Activated CD8-positive, alpha-beta T cell treated with anti-CD3 and anti-CD28 coated beads for 36 hours (primary cell): ENCODE measurements at places on chromosomes 11 and 22. TPM values are rescaled to one million over a fixed set of nuclear protein-coding genes. Genes with fewer than 3 reads are reported as not detected.

DNA sequence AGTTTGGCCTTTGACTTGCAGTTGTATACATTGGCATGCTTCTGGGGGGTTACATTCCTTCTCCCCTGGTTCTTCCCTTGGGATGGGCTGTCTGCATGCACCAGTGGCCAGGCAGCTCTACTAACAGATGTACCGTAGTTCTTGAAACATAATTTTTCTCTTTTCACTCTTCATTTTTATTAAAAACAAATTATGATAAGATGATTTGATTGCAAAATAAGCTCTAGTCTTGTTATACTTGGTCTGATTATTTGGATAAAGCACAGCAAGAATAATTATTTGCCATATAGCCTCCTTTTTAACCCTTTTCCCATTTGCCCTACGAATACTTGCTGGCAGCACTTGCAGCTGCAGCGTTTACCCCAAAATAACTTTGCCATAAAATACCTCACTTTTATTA lies 12.7 kb downstream of the OR56A5 start:
- H3K4me3 ChIP-seq: no peak overlapping the region
- no peaks in the 10 kb centered on the region for H3K36me3 ChIP-seq
- DNase-seq: no peak
- H3K27ac ChIP-seq: no peak overlapping the region
- no peaks in the 10 kb centered on the region for H3K4me1 ChIP-seq

DNA sequence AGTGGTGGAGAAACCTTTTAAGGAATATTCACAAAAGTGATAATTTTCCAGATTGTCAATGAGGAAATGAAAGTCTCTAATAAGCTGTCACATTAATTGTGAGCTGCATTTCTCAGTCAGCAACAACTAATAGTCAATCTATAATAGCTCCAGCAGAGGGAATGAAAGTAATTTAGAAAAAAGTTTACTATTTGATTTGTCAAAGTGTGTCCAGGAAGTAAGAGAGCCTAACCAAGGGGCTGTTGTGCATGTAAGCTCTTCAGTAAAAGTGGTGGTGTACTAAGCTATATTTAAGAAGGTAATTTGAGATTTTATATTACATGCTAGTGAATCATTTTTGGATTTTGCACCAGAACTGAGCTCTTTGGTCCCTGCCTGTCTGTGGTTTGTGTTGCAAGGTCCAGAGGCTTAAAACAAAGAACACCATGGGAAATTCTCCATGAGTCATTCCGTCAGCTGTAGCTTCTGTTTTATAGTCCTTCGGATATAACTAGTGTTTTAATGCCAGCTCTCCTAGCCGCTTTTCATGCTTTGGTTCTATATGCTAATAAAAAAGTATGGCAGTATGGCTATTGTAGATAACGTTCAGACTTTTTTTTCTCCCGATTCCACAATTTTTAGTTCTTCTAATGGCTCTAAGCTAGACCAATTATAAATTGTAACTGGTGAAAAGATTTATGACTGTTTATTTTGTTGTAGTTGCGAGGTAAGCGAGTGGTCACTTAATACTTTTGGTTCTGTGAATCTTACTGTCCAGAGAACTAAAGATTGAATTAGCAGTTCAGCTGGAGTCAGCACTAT lies 64.6 kb downstream of the ARHGEF12 start:
- no peak for DNase-seq
- peaks cover 27% of the 10 kb centered on the region for H3K27me3 ChIP-seq

DNA sequence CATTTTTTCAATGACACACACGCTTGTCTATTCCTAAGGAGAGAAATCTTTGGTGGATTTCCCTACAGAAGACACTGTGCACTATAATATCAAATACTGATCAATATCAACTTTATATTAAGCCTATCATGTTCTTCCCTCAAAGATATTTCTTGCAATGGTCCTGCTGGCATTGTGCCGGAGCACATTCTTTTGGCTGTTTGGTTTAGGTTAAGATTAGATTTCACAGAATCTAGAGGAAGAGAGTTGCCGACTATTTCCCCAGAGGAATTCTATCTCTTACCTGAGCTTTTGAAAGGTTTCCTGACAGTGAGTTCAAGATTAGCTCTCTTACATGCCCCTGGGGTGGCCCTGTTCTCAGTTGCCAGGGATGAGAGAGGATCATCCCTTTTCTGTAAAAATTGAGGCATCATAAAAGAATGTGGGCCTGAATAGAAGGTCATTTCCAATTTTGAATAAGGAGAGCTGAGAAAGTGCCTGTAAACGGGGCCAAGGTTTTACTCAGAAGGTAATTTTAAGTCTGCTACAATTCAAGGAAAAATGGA lies 180.6 kb upstream of the ARHGAP20 start:
- H3K27ac ChIP-seq: no peak overlapping the region
- no peaks in the 10 kb centered on the region for H3K36me3 ChIP-seq
- H3K4me1 ChIP-seq: no peaks in the 10 kb centered on the region
- no peak for DNase-seq

- no peak overlapping the region for H3K27ac ChIP-seq
- no peaks in the 10 kb centered on the region for H3K27me3 ChIP-seq
- no peak overlapping the region for H3K4me3 ChIP-seq
- peaks cover 54% of the 10 kb centered on the region for H3K36me3 ChIP-seq
- no peaks in the 10 kb centered on the region for H3K4me1 ChIP-seq
Measured at GRCh38 chr11:46743043-46743442, 24.0 kb downstream of the F2 start.

- H3K27me3 ChIP-seq: peaks cover 29% of the 10 kb centered on the region
- H3K27ac ChIP-seq: no peak overlapping the region
- H3K4me1 ChIP-seq: peaks cover 10% of the 10 kb centered on the region
Measured at GRCh38 chr11:64003807-64004589, 17.8 kb downstream of the OTUB1 start.

DNA sequence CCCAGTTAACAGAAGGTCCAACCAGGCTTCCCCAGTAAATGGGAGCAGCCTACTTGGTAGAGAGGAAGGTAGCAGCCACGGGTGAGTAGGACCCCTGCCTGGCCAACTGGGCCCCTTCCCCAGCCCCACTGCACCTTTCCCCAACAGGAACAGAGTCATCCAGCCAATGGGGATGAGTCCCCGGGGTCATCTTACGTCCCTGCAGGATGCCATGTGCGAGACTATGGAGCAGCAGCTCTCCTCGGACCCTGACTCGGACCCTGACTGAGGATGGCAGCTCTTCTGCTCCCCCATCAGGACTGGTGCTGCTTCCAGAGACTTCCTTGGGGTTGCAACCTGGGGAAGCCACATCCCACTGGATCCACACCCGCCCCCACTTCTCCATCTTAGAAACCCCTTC lies 6.6 kb downstream of the RIC8A start:
- H3K4me3 ChIP-seq: no peak overlapping the region
- no peak for DNase-seq
- peaks cover 53% of the 10 kb centered on the region for H3K36me3 ChIP-seq

DNA sequence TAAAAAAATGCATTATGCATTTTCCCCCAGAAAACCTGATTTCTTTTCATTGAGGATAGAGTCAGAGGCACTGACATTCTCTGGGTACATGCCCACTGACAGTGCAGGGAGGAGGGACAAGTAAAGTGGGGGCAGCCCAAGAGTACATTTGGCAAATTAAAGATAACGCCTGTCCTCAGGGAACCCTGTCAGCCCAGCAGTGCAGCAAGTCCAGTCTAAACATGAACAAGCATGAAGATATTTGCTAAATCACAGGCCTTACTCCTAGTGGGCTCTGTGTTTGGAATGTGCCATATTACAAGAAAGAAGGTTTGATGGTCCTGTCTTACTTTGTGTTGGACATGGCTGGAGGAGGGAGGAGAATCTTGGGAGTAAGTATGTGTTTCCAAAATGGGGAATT lies 37.9 kb downstream of the AMOTL1 start:
- H3K36me3 ChIP-seq: no peaks in the 10 kb centered on the region
- no peak overlapping the region for H3K4me3 ChIP-seq
- H3K4me1 ChIP-seq: no peaks in the 10 kb centered on the region
- H3K27me3 ChIP-seq: peaks cover 3% of the 10 kb centered on the region

- H3K4me3 ChIP-seq: no peak overlapping the region
- no peaks in the 10 kb centered on the region for H3K27me3 ChIP-seq
Measured at GRCh38 chr11:78822931-78823423, 248.3 kb upstream of the NARS2 start.

- peaks cover 4% of the 10 kb centered on the region for H3K36me3 ChIP-seq
- H3K27me3 ChIP-seq: no peaks in the 10 kb centered on the region
- no peak overlapping the region for H3K4me3 ChIP-seq
- no peak for DNase-seq
- peaks cover 18% of the 10 kb centered on the region for H3K4me1 ChIP-seq
Measured at GRCh38 chr11:2472428-2473186, 27.8 kb downstream of the KCNQ1 start.

DNA sequence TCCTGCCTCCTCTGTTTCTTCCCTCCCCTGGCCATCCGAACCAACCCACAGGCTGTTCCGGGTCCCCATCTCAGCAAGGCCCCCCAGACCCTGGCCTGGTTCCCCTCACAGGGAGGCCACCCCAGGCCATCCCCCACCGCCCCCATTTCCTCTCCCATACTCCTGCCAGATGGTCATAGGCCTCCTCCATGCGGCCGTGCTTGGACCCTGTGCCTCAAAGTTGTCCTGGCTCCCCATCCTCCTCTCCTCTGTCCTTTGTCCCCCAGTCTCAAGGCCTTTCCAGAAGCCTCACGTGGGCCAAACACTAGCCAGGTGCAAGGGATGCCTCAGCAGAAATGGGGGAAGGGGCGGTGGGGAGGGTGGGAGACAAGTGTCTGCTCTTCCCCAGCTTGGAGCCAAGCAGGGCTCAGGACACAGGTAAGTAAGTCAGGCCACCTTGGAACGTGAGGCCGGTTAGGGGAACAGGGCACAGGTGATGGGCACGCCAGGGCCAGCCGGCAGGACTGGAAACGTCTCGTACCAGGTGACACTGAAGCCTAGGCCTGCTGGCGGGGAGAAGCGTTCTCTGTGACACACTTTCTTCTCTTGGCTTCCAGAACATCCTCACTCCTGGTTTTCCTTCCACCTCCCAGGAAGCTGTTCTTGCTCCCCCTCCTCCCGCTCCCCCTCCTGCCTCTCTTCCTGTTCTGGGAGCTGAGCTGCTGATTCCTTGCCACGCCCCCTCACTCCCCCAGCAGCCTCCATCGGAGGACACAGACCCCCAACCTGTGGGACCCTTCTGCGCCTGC lies 31.5 kb upstream of the SLC22A12 start:
- H3K27me3 ChIP-seq: no peaks in the 10 kb centered on the region
- DNase-seq: no peak
- H3K27ac ChIP-seq: no peak overlapping the region

GRCh38 chr11:65418681-65419459 lies 3.7 kb upstream of the NEAT1 start:
- peak overlapping the region; percentile 89 for H3K4me3 ChIP-seq
- H3K36me3 ChIP-seq: peaks cover 25% of the 10 kb centered on the region
- peaks cover 36% of the 10 kb centered on the region for H3K4me1 ChIP-seq
- H3K27ac ChIP-seq: peak overlapping the region; percentile 98

DNA sequence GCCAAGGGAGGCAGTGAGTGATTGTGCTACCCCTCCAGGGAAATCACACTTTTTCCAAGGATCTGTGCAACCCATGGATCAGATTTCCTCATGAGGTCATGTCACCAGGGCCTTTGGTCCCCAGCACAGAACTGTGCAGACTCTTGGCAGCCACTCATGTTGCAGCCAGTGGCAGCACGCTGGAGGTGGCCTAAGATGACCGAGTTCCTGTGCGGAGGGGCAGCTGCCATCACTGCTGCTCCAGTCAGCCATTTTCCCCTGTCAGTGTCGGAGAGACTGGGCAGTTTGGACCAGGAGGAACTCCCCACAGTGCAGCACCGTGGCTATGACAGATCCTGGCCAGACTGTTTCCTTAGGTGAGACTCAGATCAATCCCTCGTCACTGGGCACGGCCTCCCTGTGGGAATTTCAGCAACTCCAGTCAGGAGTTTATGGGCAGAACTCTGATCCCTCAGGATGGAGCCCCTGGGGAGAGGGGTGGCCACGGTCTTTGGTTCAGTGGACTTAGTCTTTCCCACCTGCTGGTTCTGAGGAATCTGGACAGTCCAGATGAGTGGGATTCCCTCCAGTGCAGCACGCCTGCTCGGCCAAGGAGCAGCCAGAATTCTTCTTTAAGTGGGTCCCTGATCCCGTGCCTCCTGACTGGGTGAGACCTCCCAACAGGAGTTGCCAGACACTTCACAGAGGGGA lies 194.6 kb upstream of the CARD18 start:
- no peak overlapping the region for H3K4me3 ChIP-seq
- H3K36me3 ChIP-seq: no peaks in the 10 kb centered on the region
- H3K27ac ChIP-seq: no peak overlapping the region
- H3K4me1 ChIP-seq: no peaks in the 10 kb centered on the region

GRCh38 chr11:93972790-93973189 lies 48.4 kb upstream of the HEPHL1 start:
- H3K27me3 ChIP-seq: peaks cover 15% of the 10 kb centered on the region
- no peaks in the 10 kb centered on the region for H3K36me3 ChIP-seq
- no peak overlapping the region for H3K27ac ChIP-seq
- no peak overlapping the region for H3K4me3 ChIP-seq

DNA sequence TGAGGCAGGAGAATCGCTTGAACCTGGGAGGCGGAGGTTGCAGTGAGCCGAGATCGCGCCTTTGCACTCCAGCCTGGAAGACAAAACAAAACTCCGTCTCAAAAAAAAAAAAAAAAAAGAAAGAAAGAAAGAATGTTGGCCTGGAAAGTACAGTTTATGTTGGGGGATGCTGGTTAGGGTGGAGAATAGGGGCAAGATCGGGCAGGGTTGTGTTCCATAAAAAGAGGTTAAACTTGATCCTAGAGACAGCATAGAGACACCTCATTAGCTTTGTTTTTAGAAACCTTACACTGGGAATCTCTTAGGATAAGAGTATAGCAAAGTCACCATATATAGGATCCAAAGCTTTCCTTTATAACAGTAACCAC lies 1.9 kb upstream of the FTH1 start:
- H3K27me3 ChIP-seq: no peaks in the 10 kb centered on the region
- H3K36me3 ChIP-seq: peaks cover 23% of the 10 kb centered on the region
- peaks cover 64% of the 10 kb centered on the region for H3K4me1 ChIP-seq

- H3K4me3 ChIP-seq: no peak overlapping the region
- H3K4me1 ChIP-seq: peaks cover 28% of the 10 kb centered on the region
- H3K36me3 ChIP-seq: peaks cover 5% of the 10 kb centered on the region
- H3K27me3 ChIP-seq: no peaks in the 10 kb centered on the region
- no peak overlapping the region for H3K27ac ChIP-seq
Measured at GRCh38 chr11:128179512-128179911, 407.8 kb downstream of the ETS1 start.

- no peaks in the 10 kb centered on the region for H3K4me1 ChIP-seq
- no peak overlapping the region for H3K27ac ChIP-seq
- H3K27me3 ChIP-seq: peaks cover 2% of the 10 kb centered on the region
- no peak for DNase-seq
- H3K4me3 ChIP-seq: no peak overlapping the region
- no peaks in the 10 kb centered on the region for H3K36me3 ChIP-seq
Measured at GRCh38 chr11:132646890-132647289, 885.4 kb downstream of the OPCML start.

- H3K27ac ChIP-seq: no peak overlapping the region
- DNase-seq: no peak
- H3K4me1 ChIP-seq: peaks cover 22% of the 10 kb centered on the region
Measured at GRCh38 chr11:66281001-66281400, 3.0 kb downstream of the CNIH2 start.

- H3K4me3 ChIP-seq: no peak overlapping the region
- no peak for DNase-seq
- peaks cover 3% of the 10 kb centered on the region for H3K27me3 ChIP-seq
- H3K36me3 ChIP-seq: no peaks in the 10 kb centered on the region
Measured at GRCh38 chr22:32552521-32552920, 77.9 kb downstream of the FBXO7 start.

The DDI1 gene
- total RNA-seq: not detected

The CBLIF gene
- total RNA-seq: not detected

The WEE1 gene
- total RNA-seq: 49.2 TPM

The NXPE4 gene
- total RNA-seq: not detected

The USH1C gene
- total RNA-seq: not detected

The OR56A1 gene
- not detected for total RNA-seq

The PATE2 gene
- total RNA-seq: not detected

The VWCE gene
- total RNA-seq: 23.3 TPM

The BET1L gene
- total RNA-seq: 68.9 TPM

The SYT12 gene
- total RNA-seq: not detected
